Cardiac muscle cell (in vitro differentiated cells and primary cell): ENCODE measurements at places on chromosomes 1 and 21. TPM values are rescaled to one million over a fixed set of nuclear protein-coding genes. Genes with fewer than 3 reads are reported as not detected.

VASH2 gene
- polyA plus RNA-seq, result 2.8 and 5.8 TPM in 2 replicates

INTS11 gene
- 75.8 and 86.4 TPM in 2 replicates for polyA plus RNA-seq

SPRR1B gene
- not detected in 2 replicates for polyA plus RNA-seq

LCK gene
- polyA plus RNA-seq, result 0.16 TPM in 1 of 2 replicates, not detected in the other

USF1 gene
- polyA plus RNA-seq, result 33.7 and 45.5 TPM in 2 replicates

POU3F1 gene
- 0.07 TPM in 1 of 2 replicates, not detected in the other for polyA plus RNA-seq
